ENCODE measurements at places on chromosomes 16 and 17. TPM values are rescaled to one million over a fixed set of nuclear protein-coding genes. Genes with fewer than 3 reads are reported as not detected.

DNA sequence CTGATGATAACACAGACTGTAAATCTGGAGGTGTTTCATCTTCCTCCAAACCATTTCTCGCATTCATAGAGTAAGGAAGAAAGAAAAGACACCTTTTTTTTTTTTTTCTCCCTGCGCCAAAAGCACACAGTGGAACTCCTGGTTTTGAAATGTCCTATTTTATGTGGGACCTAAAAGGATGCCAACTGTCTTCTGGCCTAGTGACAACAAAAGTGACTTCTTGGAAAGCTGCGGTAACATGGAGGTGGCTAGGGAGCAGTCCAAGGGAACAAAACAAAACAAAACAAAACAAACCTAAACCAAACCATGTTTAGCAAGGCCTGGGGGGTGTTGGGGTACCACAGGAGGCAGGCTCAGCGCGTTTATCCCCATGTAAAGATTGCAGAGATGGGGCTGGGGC, 174.8 kb downstream of the XYLT1 start:
- no peak for DNase-seq

Gene DYNLRB2
- total RNA-seq, result 3.1 TPM

GRCh38 chr17:67401106-67401505, 24.0 kb downstream of the PITPNC1 start:
- DNase-seq, result no peak

- DNase-seq, result no peak
These were observed 14.4 kb downstream of the TBKBP1 start for GRCh38 chr17:47708312-47708863.

DNA sequence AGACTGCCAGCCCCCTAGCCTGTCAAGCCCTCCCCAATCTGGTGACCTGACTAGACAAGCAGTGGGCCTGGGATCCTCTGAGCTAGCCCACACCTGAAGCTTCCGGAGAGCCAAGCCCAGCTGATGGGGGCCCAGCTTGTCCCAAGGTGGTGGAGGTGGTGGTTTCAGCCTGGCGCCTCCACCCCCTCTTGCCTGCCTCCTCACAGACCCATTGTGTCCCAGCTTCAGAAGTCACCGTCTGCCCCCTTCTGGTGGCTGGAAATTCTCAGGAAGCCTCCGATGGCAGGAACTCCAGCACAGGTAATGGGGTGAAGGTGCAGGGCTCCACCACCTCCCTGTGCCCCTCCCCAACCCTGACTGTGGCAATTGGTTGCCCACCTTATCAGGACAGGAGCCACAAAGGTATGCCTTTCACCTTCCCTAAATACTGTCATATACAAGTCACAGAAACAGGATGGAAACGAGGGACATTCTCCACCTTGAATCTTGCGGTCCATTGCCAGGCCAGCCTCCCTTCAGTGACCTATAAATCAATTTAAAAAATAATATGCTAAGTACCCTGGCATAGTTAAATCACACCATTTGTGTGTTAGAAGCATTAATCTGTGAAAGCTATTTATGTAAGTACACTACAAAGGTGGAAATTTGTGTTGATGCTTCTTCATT, 66.0 kb upstream of the ZNF423 start:
- DNase-seq, result peak; percentile 72

- DNase-seq, result peak; percentile 77
These were observed 8.0 kb downstream of the FLYWCH1 start for GRCh38 chr16:2919511-2920255.

Gene C16orf46
- not detected for total RNA-seq

- DNase-seq, result no peak
These were observed 11.4 kb upstream of the CACNG1 start for GRCh38 chr17:67032985-67033384.

- DNase-seq, result no peak
These were observed at the start of gene GP2 for GRCh38 chr16:20327444-20328041. Gene GP2 (minus strand): TSS chr16:20327513. CDS start chr16:20326431, 1,082 bp downstream.
